ENCODE measurements at places on chromosomes 2 and 18.
A peak's percentile ranks its signal among the peaks of the same experiment; 100 is the strongest.

DNA sequence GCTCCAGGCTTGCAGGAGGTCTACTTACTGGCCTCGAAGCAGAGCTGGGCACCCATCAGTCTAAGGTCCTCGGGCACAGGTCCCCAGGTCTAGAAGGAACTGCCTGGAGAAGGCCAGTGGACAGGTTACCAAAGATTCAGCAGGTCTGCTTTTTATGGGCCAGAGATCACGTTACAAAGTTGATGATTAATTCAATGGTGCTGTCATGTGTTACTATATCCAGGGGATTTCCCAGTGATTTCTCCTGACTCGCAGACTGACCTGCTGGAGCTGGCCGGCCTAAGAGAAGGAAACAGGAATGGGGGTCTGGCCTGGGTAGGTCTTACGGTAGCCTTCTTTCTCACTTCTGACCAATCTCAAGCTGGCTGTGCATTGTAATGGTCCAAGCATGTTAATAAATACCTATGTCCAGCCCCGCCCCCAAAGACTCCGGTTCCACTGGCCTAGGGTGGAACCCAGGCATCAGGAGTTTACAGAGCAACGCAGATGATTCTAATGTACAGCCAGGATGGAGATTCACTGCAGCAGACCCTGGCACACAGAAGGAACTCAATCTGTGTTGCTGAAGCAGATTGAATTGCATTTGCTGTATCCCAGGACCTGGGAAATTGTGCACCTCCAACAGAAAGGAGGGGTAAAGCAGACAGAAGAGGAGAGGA is at the start of gene NEURL3:
NEURL3 (minus strand) TSS at position 127 of the 659 bp plus-strand sequence; CDS start at position 56, 71 bp downstream.
- peak; percentile 79 for DNase-seq

DNA sequence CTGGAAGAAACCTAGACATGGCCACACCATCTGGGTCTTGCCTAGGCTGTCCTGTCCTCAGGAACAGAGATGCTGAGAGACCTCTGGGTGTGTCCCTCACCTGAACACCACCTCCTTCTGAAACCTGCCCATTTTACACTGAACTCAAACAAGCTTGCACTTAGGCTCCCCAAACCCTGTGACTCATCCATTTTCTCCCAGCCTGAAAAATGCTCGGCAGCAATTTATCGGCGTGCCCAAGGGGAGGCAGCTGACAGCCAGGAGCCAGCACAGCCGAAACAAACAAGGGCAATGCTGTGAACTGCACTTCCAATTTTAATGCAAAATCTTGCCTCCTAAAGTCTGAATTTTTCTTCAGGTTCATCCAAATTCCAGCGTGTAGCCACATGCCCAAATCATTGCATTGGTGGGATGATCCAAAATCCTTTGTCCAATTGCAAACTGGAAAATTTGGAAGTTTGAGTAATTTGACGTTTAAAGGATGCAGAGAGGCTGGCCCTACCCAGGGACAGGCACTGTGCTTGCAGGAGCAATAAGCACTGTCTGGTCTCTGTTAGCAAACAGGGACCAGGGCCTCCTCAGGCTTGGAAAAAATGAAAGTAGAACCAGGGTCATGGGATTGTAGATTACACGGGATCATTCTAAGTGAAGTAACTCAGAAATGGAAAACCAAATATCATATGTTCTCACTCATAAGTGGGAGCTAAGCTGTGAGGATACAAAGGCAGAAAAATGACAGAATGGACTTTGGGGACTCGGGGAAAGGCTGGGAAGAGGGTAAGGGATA is 67.7 kb downstream of the GALNT14 start:
- no peak for DNase-seq

DNA sequence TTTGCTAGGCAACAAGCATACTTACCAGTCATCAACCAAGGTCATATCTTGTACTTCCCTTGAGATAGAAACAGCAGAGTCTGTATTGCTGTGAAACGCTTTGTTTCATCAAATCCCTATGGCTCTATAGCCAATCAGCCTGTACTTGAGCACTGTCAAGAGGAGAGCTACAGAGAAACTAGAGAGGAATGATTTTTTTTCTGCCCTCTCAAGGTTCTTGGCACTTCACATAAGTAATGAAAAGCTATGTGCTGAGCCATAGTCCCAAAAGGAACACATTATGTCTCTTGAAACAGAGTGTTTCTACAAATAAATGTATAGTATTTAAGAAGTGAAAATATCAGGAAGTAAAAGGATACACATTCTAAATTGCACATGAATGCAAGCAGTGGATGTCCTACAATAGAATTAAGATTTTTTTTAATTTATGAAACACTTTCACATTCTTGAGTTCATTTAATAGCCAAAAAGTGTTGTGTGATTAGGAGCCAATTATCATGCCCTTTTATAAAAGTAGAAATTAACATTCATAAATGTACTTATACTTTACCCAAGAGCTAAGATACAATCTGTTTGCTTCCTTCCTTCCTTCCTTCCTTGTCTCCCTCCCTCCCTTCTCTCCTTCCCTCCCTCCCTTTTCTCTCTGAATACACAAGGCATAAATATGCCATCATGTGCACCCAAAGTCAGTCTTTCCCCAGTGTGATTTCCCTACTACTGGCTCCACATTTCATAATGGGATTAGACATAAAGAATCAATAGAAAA is 131.8 kb downstream of the CSRNP3 start:
- no peak for DNase-seq

GRCh38 chr2:239679755-239680154 is 278.9 kb upstream of the HDAC4 start:
- no peak for DNase-seq

DNA sequence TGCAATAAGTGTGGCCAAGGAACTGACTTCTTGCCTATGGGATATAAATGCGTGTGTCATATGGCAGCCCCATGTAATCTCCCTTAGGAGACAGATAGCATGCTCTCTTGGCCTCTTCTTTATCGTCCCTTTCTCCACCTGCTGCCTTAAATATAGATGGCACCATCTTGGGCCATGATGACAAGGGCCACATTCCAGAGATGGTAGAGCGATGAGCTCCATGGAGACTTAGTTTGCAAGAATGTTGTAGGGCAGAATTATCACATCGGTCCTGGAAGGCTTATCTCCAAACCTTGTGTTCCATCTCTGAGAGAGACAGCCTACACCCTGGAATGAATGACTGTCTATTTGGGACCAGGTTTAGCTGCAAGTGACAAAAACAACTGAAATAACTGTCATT is 536.7 kb downstream of the TNS1 start:
- DNase-seq, result no peak

- DNase-seq, result no peak
Measured at GRCh38 chr2:96830044-96830562, 13.7 kb downstream of the ANKRD23 start.

DNA sequence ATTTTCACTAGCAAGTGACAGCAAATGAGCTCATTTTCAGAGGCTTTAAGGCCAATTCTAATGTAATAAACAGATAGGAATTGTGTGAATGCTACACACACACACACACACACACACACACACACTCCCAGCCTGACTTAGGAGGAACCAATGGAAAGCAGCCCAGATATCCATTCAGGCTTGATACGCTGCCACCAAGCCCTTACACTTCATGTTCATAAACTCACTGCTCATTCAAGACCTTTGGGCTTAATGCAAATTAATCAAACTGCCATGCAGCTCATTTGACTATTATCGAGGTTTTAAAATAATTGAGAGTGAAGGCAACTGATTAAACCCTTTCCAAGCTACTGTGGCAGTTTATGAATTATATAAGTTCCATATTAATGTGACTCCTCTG is 298.9 kb upstream of the NCKAP5 start:
- no peak for DNase-seq

DNA sequence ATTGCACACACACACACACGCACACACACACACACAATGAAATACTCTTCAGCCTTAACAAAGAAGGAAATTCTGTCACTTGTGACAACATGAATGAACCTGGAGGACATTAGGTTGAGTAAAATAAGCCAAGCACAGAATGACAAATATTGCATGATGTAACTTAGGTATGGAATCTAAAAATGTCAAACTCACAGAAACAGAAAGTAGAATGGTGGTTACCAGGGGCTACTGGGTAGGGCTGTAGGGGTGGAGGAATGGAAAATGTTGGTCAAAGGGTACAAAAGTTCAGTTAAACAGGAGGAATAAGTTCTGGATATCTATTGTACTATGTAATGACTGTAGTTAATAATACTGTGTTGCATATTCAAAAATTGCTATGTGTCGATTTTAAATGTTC is 29.5 kb downstream of the SCN2A start:
- DNase-seq, result no peak

- DNase-seq, result no peak
Measured at GRCh38 chr18:31659576-31660177, 24.7 kb downstream of the B4GALT6 start.

- DNase-seq, result no peak
Measured at GRCh38 chr2:193446967-193447366, 1252.2 kb upstream of the TMEFF2 start.

DNA sequence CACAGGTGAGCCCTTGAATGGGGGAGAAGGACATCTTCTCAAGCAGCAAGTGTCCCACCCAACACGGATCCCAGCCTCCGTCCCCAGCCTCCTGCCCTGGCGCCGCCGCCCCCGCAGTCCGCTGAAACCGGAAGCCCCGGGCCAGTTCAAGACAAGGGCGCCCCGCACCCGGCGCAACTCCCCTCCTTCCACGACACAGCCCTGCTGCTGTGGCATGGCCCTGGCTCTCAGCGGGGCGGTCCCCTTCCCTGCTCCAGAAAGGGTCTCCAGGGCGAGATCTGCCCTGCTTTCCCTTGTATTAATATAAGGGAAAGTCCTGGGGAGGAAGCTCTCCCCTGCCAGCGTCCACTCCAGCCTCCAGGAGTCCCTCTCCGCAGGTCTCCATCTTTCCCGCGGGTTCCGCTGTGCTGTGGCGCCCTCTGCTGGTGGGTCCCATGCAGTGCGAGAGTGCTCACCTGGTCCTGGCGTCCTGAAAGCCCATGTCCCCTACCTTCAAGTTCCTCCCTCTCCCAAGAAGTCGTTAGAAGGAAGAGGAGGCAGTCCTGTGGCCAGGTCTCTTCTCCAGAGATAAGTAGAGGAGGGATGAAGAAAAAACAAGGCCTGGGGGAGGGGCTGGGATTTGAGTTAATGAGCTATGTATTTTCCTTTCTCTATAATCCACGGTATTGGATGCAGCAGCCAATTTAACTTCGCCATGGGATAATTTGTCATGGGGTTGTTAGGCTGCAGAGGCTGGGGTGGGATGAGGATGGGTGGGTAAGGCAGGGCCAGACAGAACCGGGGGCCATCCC is 176.0 kb downstream of the SMAD2 start:
- peak; percentile 19 for DNase-seq

DNA sequence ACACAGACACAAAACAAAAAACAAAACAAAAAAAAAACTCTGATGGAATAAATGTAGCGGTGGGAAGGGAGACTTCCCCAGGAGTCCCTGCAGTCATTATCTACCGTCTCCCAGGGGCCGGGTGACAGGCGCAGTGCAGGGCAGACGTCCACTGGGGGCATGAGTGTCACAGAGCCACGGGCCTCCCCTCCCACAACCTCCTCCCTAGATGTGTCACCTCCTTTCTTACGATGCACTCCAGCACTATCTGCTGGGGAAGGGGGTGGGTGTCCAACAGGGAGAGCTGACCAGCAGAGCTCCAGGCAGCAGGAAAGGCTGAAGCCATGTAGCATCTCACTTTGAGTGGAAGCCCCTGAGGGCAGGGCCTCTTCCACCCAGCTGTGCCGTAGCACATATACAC is 84.5 kb downstream of the LONRF2 start:
- DNase-seq, result no peak

GRCh38 chr2:217929757-217930707 is 72.8 kb downstream of the TNS1 start:
- DNase-seq, result no peak

DNA sequence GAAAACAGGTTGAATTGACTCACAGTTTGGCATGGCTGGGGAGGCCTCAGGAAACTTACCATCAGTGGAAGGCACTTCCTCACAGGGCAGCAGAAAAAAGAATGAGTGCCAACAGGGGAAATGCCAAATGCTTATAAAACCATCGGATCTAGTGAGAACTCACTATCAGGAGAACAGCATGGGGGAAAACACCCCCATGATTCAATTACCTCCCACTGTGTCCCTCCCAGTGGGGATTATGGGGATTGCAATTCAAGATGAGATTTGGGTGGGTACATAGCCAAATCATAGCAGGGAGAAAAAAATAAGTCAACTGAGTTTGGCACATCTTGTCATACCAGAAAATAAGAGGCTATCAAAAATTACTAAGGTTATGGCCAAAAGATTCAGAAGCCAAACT is 96.3 kb downstream of the TRIP12 start:
- no peak for DNase-seq

DNA sequence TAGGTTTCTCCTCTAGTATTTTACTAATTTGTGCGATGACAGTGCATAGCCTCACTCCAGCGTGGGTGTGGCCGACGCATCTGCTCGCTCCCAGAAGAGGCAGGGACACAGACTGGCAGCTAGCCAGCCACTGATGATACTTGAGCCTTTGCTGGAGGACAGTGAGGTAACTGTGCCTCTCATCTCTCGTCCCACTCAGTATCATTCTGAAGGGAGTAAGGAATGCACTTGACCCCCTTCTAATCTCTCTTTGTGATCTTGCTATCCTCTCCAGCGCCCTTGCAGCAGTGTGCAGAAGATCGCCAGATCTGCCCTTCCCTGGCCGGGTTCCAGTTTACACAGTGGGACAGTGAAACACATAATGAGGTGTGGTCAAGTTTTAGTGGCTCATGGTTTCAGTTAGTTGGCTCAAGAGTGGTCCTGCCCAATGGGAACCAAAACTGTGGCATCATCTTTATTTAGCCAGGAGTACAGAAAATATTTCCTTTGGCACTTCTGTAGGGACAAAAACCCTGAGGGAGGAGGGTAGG is 17.5 kb downstream of the NCAPH start:
- DNase-seq, result no peak

DNA sequence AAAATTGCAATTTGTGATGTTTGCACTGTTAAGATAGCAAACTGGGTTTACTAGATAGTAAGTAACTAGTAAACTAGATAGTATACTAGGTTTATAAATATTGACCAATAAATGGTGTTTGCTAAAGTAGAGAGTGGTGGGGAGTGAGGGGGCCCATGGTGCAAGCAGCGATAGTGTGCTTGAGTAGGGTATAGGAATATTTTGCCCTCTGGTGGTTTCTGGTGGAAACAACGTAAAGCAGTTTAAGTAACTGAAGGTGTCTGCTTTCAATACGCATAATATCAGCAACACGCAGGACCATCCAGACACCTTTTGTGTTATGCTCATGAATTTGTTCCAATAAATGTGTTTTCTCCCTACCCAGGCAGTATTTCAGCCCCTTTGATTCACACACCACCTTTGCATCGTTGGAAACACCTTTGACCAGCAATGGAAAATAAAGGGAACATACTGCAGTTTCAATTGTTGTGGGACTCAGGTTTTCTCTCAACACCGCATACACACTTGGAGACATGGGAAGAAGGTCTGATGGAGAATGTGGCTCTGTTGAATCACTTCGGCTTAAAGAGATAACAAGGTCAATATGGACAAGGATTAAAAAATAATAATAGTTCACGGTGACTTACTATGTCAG is 16.7 kb upstream of the STAT1 start:
- no peak for DNase-seq

DNA sequence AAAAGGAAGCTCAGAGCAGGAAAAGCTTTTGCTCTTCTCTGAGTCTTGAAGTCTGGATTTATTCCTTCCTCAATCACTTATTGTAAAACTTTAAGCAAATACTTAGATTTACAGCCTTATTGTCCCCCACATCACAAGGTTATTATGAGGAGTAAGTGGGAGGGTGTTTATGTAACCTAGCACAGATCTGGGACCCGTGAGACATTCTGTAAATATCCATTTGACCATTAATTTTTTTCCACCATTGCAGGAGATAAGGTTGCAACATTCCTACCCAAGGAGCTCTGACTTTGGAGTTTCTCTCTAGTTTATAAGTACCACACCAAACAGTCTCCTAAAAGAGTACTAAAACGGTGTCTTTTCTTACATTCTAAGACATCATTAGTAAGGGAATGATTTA is 52.1 kb upstream of the CTIF start:
- DNase-seq, result peak; percentile 8

Measured in left kidney (tissue), 8 donors.